A549 treated with GW870086 at 1 μM for 4 hours (cell line): ENCODE measurements at places on chromosomes 5 and 9. TPM values are rescaled to one million over a fixed set of nuclear protein-coding genes. Genes with fewer than 3 reads are reported as not detected.

The SLC23A1 gene
- 1.3 to 1.9 TPM (median 1.4 TPM) in 5 replicates for total RNA-seq

The CCNI2 gene
- total RNA-seq = 0.12 to 0.26 TPM (median 0.21 TPM) in 3 of 5 replicates, not detected in the others

The ARL10 gene
- 0.28 to 1.4 TPM (median 0.73 TPM) in 5 replicates for total RNA-seq

The HAVCR2 gene
- 0.22 to 0.39 TPM (median 0.30 TPM) in 5 replicates for total RNA-seq

The HAPLN1 gene
- not detected in 5 replicates for total RNA-seq

The LPCAT1 gene
- total RNA-seq = 157 to 188 TPM (median 184 TPM) in 5 replicates

The WNT8A gene
- not detected in 5 replicates for total RNA-seq

The NSG2 gene
- 0.25 TPM in 1 of 5 replicates, not detected in the others for total RNA-seq

The RIMOC1 gene
- 8.4 to 12.3 TPM (median 10.5 TPM) in 5 replicates for total RNA-seq

The SETD9 gene
- total RNA-seq = 4.5 to 8.2 TPM (median 6.0 TPM) in 5 replicates

The TMEM252 gene
- total RNA-seq = not detected in 5 replicates

The CNTNAP3B gene
- 13.6 to 18.3 TPM (median 16.5 TPM) in 5 replicates for total RNA-seq

The SPAAR gene
- 0.10 TPM in 1 of 5 replicates, not detected in the others for total RNA-seq

The ARSI gene
- 28.6 to 39.5 TPM (median 34.0 TPM) in 5 replicates for total RNA-seq

The CBY3 gene
- total RNA-seq = not detected in 5 replicates

The TOR4A gene
- 19.3 to 29.7 TPM (median 27.9 TPM) in 5 replicates for total RNA-seq

The SH3TC2 gene
- 0.38 to 0.73 TPM (median 0.62 TPM) in 5 replicates for total RNA-seq

The PCDHB4 gene
- total RNA-seq = 0.03 to 0.11 TPM (median 0.08 TPM) in 3 of 5 replicates, not detected in the others
